ENCODE measurements at places on chromosomes 2 and 18. TPM values are rescaled to one million over a fixed set of nuclear protein-coding genes. Genes with fewer than 3 reads are reported as not detected.

- no peaks in the 10 kb centered on the region for H3K4me1 ChIP-seq
- H3K4me3 ChIP-seq, result no peak overlapping the region
- H3K36me3 ChIP-seq, result no peaks in the 10 kb centered on the region
Observed at GRCh38 chr2:182248362-182248761, 178.5 kb downstream of the PDE1A start.

DNA sequence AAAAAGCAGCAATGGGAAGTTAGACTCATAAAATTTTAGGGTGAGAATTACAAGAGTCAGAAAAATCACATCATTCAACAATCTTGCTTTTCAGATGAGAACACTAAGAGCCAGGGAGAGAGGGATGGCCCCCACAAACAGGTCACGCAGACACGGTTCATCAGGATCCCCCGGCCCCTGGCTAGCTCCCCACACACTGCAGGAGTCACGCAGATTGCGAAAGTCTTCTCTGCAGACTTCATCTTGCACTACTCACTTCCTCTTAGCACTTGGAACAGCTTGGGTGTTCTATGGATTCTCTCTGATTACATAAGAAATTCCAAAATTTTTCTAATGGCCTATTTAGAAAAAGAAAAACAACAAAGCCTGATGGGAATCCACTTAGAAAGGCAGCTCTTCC lies 21.6 kb upstream of the SULT1C2 start:
- peak overlapping the region; percentile 47 for H3K27ac ChIP-seq
- no peaks in the 10 kb centered on the region for H3K36me3 ChIP-seq
- H3K27me3 ChIP-seq, result no peaks in the 10 kb centered on the region
- no peaks in the 10 kb centered on the region for H3K4me1 ChIP-seq
- H3K4me3 ChIP-seq, result no peak overlapping the region

C2orf78 gene
- total RNA-seq, result not detected

DNA sequence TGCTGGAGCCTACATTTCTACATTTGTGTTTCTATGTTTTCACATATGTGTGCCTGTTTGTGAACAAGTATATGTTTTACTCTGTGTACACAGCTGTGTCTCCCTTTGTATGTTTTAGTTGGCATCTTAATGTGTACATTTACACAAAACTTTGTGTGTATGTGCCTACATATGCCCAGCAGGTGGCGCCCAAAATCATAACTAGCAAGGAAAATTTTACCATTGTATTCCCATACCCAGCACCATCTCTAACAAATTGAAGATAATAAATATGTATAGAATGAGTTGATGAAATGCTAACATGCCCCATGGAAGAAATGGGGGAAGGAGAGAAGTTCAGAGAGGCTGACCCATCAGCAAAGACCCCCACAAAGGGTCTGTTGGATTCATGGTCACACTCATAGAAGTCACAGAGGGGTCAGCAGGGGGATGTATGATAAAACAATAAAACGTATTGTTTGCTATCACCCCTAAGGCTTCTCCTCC lies 48.1 kb downstream of the PKDCC start:
- H3K4me3 ChIP-seq, result no peak overlapping the region
- H3K27me3 ChIP-seq, result no peaks in the 10 kb centered on the region
- peak; percentile 80 for DNase-seq

GRCh38 chr2:209395652-209396051 lies 28.2 kb upstream of the MAP2 start:
- no peak overlapping the region for H3K4me3 ChIP-seq
- no peaks in the 10 kb centered on the region for H3K4me1 ChIP-seq
- DNase-seq, result no peak
- H3K36me3 ChIP-seq, result no peaks in the 10 kb centered on the region
- H3K27ac ChIP-seq, result no peak overlapping the region
- H3K27me3 ChIP-seq, result no peaks in the 10 kb centered on the region

SP5 gene
- total RNA-seq, result 2.5 TPM

DNA sequence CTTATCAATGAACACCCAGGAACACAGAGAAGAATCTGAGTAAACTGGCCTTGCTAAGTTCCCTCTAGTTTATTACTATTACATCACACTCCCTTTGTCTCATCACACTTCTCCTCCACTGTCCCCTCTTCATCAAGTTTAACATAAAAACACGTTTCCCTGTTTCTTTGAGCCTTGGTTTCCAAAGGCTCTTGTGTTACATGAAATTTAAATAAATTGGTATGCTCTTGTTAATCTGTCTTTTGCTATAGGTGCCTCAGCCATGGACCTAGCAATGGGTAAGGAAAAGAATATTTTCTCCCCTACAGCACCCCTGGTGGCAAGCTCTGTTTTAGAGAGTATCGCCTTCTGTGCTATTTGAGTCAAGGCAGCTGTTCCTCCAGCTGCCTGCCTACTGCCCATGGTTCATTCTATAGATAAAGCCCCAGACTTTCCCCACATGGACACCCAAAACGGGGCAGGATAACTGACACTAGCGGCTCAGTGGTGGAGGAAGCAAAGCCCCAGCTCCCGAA lies 31.8 kb downstream of the TGIF1 start:
- H3K4me1 ChIP-seq, result no peaks in the 10 kb centered on the region
- H3K4me3 ChIP-seq, result no peak overlapping the region
- H3K36me3 ChIP-seq, result no peaks in the 10 kb centered on the region
- no peaks in the 10 kb centered on the region for H3K27me3 ChIP-seq
- no peak for DNase-seq

ADCYAP1 gene
- 1.5 TPM for total RNA-seq

GRCh38 chr2:152796941-152797340 lies 78.5 kb downstream of the ARL6IP6 start:
- no peaks in the 10 kb centered on the region for H3K4me1 ChIP-seq
- DNase-seq, result no peak
- H3K4me3 ChIP-seq, result no peak overlapping the region
- no peak overlapping the region for H3K27ac ChIP-seq
- no peaks in the 10 kb centered on the region for H3K36me3 ChIP-seq

GRCh38 chr2:153059338-153060052 lies 341.1 kb downstream of the ARL6IP6 start:
- no peaks in the 10 kb centered on the region for H3K4me1 ChIP-seq
- no peaks in the 10 kb centered on the region for H3K36me3 ChIP-seq
- no peaks in the 10 kb centered on the region for H3K27me3 ChIP-seq
- H3K27ac ChIP-seq, result no peak overlapping the region

GALR1 gene
- 0.06 TPM for total RNA-seq

DNA sequence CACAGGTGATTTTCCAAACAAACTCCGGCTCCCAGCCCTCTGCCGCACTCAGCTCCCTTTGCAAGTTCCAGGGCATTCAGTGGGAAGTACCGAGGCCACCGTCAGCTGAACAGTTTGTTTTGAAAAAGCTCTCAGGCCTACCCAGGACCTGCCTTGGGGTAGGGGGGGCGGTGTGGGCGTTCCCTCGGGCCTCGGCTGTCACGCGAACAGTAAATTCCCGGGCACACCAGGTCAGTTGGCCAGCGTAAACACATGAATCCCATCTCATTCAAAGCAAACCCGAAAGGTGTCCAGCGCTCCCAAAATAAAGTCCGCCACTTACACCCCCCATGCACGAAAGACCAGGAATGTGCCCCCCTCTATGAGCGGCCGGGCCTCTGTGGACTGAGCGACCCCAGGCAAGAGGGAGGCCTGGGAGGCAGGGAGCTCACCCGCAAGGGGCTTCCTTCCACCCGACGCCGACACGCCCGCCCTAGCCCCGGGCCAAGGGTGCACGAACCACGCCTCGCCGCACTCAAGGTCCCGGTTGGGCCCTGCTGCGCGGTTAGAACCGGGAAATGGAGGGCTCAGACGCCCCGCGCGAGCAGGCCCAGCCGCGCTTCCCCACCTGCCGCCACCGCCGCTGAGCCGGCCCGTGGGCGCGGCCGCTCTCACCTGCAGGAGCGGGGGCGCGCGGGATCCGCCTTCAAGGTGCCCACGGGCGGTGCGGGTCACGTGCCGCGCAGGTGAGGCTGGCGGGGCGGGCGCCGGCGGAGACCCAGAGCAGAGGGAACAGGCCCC lies at the start of gene WDSUB1:
Gene WDSUB1 (minus strand): TSS at position 775 of the 780 bp plus-strand sequence. CDS start 3,634 bp downstream, outside the sequence.
- DNase-seq, result peak; percentile 91
- peak within 1 kb of the TSS; percentile 93 for H3K4me3 ChIP-seq
- H3K27ac ChIP-seq, result peak within 1 kb of the TSS; percentile 93
- no peaks in the 10 kb centered on the region for H3K36me3 ChIP-seq

ZNF804A gene
- total RNA-seq, result 0.78 TPM

INPP4A gene
- 35.0 TPM for total RNA-seq

CEBPZOS gene
- 38.8 TPM for total RNA-seq

GRCh38 chr2:28359222-28360057 lies 33.2 kb upstream of the FOSL2 start:
- no peaks in the 10 kb centered on the region for H3K27me3 ChIP-seq
- peaks cover 36% of the 10 kb centered on the region for H3K4me1 ChIP-seq
- H3K4me3 ChIP-seq, result no peak overlapping the region
- DNase-seq, result no peak
- H3K27ac ChIP-seq, result peak overlapping the region; percentile 63

DNA sequence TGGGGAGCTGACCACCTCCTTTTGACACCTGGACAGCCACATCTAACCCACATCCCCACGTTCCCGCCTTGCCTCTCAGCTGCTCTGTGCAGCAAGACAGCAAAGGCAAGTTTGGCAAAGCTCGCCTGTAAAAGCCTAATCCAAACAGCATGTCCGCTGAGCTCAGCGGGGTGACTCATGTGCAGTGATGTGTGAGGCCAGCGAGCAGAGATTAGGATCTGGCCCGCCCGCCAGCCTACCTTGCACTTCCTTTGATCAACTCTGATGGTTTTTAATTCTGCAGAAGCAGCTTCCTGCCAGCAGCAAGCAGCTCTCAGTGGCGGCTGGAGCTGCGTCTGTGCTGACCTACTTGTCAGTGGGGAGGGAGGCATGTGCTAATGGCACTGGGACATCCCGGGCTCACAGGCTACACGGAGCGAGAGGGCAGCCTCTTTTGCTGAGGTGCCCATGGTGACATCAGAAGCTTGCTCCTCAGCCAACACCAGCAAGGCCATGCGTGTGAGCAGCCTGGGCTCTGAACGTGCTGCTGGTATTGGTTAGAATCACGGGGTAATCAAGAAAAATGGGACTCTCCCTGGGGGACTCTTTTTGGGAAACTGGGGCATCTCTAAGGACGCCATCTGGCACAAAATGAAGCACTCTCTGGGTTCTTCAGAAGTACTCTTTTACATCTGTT lies 36.0 kb upstream of the EML4 start:
- DNase-seq, result peak; percentile 87
- H3K4me1 ChIP-seq, result peaks cover 59% of the 10 kb centered on the region
- H3K4me3 ChIP-seq, result peak overlapping the region; percentile 28
- no peaks in the 10 kb centered on the region for H3K27me3 ChIP-seq
- H3K27ac ChIP-seq, result peak overlapping the region; percentile 80

DNA sequence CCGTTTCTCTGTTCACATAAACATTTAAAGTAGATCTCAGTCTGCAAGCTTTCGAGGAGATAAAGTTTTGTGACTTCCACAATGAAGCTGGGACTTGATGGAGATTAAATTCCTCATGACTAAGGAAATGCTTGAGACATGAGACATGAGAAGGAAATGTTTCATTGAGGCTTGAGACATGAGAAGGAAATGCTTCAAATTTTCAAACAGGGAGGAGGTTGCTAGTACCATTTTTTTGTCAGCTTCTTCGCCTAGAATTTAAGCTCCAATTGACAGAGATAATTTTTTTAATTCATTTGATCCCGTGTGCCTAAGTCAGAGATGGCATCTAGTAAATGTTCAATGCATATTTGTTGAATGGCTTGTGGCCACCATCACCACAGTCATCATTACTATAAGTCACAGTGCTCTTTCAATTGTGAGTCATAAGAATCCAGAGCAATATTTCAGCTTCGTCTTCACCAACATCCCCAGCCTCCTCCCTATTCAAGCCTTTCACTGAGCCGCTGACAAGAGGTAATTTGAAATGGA lies 543 bp upstream of the MARCHF4 start:
- peaks cover 60% of the 10 kb centered on the region for H3K27me3 ChIP-seq
- H3K27ac ChIP-seq, result no peak overlapping the region
- H3K4me3 ChIP-seq, result no peak overlapping the region
- DNase-seq, result no peak
- no peaks in the 10 kb centered on the region for H3K36me3 ChIP-seq
- peaks cover 9% of the 10 kb centered on the region for H3K4me1 ChIP-seq

DNA sequence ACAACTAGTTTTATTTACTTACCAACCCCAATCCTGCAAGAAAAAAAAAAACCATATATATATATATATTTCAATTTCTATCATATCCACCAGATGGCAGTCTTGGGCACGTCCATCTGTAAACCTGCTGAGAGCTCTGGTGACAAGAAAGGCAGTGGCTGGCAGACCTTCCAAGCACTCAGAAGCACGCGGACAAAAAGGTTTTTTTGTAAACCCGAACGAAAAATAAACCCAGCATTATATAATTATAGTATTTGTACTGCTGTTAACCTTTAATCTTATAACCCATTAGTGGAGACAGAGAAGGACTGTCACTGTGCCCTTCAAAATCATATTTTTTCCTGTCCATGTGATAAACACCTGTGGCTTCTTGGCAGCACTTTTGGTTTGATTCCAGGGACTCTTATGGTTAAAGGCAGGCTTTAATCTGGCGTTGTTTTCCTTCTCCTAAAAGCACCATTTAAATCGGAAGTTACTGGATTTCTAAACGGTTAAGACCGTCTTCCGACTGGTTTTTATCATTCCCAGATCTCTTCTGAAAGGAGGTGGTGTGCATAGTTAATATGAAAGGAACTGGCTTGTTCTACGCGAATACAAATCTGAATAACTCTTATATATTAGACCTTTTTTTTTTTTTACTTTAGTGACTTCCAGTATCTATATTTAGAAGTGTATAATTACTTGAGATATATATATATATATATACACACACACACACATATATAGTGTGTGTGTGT lies 31.0 kb upstream of the SLC3A1 start:
- H3K27me3 ChIP-seq, result no peaks in the 10 kb centered on the region
- peak overlapping the region; percentile 9 for H3K27ac ChIP-seq
- no peak for DNase-seq
- H3K4me3 ChIP-seq, result peak overlapping the region; percentile 32
- no peaks in the 10 kb centered on the region for H3K36me3 ChIP-seq

SPRED2 gene
- 56.9 TPM for total RNA-seq

MIB1 gene
- 31.3 TPM for total RNA-seq

SCN7A gene
- 97.1 TPM for total RNA-seq

- DNase-seq, result peak; percentile 95
- peak within 1 kb of the TSS; percentile 86 for H3K4me3 ChIP-seq
- peaks cover 22% of the 10 kb centered on the region for H3K36me3 ChIP-seq
- no peaks in the 10 kb centered on the region for H3K27me3 ChIP-seq
Observed at GRCh38 chr2:71130152-71130904, at the start of the genes MCEE and MPHOSPH10. Gene MCEE, minus strand, starts transcription at chr2:71130229. Its CDS starts 10 bp downstream, at chr2:71130219. Gene MPHOSPH10, plus strand, starts transcription at chr2:71130634. Its CDS starts 32 bp downstream, at chr2:71130666.

GRCh38 chr18:79975985-79976680 lies 11.7 kb downstream of the HSBP1L1 start:
- H3K27ac ChIP-seq, result no peak overlapping the region
- no peak for DNase-seq

DNA sequence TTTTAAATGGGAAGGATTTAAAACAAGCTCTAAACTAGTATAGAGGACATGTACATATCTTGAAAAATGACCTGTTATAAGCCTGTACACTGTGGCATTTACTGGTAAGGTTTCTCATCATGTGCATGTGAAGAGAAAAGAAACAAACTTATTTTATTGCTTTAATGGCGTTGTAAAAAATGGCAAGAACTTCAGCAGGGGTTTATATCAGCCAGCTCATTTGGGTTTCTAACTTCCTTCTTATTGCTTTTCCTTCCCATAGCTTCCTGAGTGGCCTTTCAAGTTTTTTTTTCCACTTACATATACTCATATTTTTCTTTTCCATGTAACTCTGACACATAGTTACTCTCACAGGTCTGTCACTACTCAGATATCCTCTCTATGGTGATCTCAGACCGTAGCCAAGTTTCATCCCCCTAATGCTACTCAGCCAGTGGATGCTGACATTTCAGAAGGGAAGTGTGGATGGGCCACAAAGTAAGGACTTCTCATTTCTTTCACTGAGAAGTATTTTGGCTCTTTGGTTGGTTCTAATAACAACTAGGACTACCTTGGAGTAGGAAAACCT lies 198.2 kb downstream of the PARD3B start:
- no peak overlapping the region for H3K4me3 ChIP-seq
- DNase-seq, result no peak
- no peaks in the 10 kb centered on the region for H3K27me3 ChIP-seq
